Fibroblast of lung (primary cell): ENCODE measurements at places on chromosomes 11 and 22.

- no peak for DNase-seq
Observed at GRCh38 chr11:134471716-134472455, 59.8 kb upstream of the B3GAT1 start.

DNA sequence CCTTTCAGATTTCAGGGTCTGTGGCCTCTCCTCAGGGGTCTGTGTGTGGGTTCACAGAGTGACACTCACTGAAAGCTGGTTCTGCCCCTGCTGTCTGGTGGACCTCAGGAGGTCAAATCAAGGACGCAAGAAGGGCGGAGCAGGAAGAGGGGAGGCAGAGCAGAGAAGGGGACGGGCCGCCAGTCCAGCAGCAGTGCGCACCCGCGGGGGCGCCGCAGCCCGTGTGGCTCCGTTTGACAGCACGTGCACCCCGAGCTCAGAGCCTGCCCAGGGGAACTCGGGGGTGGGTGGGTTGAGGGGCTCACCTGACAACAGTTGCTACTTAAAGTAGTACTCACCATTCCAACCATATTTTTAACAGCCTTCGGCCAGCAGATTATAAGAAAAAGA, 71.4 kb upstream of the PITPNB start:
- DNase-seq = no peak

DNA sequence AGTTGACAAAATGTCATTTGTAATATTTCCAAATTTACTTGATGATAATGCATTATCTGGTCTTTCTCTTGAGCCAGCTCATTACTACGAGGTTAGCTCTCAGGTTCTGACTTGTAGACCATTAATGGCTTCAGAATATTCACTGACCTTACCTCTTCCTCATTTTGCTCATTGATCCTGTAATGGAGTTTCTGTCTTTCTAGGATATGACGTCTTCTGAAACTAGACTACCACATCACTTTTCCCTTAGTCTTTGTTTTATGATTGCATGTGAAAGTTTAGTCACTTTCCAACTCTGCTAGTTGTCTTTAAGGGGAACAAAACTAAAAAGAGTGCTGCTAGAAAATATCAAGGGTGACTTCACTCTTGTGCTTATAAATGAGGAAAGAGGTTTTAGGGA, 697.6 kb downstream of the JRKL start:
- no peak for DNase-seq

DNA sequence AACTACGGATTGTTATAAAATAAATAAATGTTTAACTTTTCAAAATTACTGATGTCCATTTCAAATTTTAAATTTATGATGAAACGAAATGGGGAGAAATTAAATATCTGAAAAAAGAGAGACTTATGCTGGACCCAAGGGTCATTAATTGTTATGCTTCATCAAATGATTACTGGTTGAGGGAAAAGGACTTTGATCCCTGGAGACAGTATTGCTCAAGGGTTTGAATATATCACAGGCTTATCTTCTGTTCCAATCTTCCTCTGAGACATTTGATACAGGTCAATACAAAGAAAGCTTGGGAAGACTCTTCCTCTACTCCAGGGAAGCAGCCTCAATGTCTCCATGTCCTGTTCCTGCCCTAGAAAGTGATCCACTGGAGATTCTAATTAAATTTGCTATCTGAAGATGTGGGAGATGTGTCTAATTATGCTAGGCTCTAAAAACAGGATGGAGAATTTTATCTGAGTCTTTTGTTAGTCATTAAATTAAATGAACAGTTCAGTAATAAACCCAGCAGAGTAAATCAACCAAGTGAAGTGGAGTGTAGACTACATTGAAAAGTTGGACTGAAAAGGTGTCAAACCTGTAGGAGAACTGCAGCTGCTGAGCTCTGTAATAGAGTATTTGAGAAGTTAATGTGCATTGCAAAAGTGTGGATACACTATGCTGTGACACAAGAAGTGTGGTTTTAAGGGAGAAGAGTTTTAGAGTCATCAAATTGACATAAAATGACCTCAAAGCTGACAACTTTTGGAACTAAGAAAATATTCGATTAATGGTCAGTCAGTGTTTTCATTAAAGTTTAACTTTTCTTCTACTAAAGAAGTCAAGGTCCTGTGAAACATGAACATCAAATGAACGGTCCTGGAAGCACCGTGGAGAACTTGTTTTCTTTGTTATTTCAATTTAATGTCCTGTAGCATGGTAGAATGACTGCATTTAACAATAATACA, 623.7 kb upstream of the CCDC90B start:
- DNase-seq = no peak

DNA sequence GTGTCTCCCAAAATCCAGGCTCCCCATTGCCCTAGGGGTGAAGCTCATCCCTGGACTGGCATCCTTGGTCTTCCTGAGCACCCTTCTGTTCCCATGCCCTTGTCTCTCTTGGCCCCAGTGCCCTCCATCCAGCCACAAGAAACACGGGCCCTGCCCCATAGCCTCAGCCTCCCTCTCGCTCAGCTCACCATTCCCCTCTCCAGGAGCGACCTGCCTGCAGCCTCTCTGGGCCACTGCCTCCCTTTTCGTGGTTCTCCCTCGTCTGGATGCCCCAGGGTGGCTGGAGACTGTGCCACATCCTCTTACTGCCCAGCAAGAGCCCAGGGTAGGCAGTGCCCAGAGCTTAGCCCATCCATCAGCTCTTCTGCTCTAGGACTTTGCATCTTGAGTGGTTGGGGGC, 532.1 kb downstream of the TBC1D22A start:
- no peak for DNase-seq

GRCh38 chr22:48084041-48084728, 1321.7 kb downstream of the TBC1D22A start:
- no peak for DNase-seq

DNA sequence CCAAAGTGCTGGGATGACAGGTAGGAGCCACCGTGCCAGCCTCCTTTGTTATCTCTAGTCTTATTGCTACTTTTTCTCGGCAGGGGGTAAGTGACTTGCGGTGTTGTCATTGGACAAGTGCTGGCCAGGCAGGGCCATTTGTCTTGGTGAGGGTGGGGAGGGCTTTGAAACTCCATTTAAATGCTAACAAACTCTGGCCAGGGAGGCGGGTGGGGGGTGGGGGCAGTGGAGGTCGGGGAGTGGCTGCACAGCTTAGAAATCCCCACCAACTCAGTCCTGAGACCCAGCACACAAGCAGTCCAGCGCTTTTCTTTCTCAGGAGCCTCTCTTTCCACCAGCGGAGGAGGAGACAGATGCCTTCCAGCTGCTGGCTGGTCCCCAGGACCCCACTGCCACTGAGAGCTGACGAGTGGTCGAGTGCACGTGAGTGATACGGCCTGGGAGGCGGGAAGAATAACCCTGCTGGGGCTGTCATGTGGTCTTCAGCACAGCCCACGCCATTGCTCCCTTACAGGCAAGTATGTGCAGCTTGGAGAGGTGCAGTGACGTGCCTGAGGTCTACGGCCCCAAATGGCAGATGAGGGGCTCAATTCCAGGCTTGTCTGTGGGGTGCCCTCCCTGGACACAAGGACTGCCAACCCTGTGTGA, 24.2 kb upstream of the OSBPL5 start:
- DNase-seq = no peak

DNA sequence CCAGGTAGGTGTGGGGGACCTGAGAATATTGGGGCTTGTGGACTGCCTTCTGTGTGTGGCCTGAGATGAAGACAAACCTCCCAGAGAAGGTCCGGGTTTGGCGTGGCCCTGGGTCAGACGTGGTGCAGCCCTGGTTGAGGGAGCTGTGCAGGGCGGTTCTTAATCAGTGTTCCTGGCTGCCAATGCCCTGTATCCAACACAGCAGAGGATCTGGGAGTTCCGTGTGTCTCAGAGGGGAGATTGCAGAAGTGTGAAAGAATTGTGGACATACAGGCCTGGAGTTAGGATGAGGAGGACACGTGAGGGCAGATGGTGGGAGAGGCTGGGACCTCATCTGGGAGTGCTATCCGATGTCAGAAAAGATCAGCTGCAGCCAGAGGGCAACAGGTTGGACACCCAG, 102.0 kb upstream of the NECTIN1 start:
- DNase-seq = no peak

DNA sequence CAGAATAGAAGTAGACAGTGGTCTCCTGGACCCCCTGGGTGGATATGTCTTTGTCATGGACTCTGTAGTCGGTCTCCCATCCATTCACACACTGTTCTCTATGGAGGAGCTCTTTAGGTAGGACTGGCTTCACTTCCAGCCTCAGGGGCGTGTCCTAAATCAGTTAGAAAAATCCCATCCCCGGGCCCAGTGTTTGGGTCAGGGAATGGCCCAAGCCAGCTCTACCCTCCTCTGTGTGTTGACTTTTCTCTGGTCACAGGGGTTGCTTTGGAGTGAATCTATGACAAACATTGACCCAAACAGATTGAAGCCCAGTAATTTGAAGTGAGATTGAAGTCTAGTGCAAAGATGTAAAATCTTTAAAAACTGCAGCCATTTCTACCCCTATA, 34.0 kb downstream of the WEE1 start:
- no peak for DNase-seq

- DNase-seq = no peak
Observed at GRCh38 chr22:43077121-43077877, 11.9 kb downstream of the TTLL1 start.
